ENCODE measurements at places on chromosomes 1 and 21.

DNA sequence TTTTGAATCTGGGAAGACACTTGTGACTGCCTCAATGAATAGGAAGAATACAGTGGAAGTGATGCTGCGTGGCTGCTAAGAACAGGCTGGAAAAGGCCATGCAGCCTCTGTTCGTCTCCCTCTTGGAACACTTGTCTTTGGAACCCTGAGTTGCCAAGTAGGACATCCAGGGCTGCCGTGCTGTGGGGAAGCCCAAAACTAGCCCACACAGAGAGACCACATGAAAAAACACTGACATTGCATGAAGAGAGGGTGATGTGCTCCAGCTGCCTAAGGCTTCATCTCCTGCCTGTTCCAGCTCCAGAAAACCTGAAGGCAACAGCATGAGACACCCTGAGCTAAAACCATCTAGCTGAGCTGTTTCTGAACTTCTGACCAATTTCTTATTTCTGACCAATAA, 61.1 kb upstream of the GNG4 start:
- DNase-seq, result no peak

DNA sequence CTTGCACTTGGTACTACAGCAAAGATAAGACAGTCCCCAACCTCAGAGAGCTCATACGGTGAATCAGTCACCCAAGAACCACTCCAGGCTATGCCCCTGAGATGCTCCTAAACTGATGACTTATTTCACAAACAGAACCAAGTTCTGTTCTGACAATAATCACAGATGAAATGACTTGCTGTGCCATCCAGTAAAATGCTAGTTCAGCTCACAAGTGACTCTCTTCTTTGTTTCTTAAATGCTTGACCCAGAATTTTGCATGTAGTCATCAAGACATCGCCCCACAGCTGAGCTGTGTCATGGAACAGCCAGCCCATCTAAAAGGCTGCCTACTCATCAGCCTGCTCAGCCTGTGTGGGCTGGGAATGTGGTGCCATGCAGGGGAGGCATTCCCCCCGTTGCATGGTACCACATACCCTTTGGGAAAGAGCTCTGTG, 6.1 kb upstream of the SLC19A2 start:
- DNase-seq, result no peak

- DNase-seq, result no peak
Observed at GRCh38 chr1:209029737-209030136, 553.8 kb upstream of the CAMK1G start.

DNA sequence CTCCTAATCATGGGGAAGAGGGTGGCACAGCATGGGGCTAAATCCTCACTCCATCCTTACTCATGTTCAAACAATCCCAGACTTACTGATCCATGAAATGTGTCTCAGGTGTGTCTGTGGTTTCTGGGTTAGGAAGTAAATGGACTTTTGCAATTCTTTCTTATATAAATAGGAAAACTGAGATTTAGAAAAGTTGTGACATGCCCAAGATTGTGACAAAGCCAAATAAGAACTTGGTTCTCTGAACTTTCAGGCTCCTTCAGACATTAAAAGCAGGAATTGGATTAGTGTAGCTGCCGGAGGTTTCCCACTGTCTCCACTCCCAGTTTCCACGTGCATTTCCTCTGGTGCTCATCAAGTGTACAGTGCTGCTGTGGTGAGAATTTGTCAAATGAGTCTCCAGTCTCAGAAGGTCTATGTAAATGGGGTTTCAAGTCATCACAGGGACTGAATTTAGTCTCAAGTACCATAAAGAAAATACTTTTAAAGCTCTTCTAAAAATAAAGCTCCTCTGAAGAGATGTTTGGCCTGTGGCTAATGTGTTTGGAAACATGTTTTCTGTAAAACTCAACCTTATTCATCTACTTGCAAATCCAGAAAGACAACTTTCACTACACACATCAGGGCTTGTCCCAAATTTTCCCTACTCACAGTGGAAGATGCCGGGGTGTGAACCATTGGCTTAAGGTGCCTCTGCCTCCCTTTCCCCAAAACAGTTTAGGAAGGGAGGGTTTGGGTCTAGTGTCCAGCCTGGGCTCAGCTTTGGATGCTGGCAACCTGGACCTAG, 115.2 kb downstream of the NGF start:
- DNase-seq, result no peak

DNA sequence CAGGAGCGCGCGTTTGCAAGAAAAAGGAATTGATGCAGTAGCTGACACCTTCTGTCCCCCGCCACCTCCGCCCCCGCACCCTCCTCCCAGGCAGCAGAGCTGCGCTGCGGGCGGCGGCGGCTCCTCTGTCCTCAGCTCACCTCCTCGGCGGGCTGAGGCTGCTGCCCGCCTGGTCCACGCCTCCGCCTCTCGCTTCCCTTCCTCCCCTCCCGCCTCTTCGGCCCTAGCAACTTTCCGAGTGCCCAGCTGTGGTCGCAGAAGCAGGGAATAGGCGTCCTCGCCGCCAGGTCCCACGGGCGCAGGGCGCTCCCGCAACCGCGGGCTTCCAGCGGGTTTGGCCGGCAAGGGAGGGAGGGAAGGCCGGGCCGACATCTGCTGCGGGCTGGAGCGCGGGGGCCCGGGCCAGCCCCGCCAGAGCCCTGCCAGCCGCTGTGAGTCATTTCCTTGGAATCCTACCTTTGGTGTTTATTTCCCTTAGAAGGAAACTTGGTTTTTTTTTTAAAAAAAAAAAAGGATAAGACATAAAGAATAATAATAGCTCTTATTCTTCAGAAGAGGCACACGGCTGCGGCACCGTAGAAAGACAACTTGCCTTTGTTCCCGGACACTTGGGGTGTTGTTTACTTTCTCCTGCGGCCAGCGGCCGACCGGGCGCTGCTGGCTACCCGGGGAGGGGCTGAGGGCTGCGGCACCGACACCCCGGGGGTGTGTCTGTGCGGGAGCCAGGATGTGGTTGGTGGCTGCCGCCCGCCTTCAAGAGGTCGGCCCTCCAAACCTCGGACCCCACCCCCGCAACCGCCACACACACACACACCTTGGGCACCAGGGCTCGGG, 1.1 kb downstream of the SERTAD4 start:
- DNase-seq, result no peak

- no peak for DNase-seq
Observed at GRCh38 chr1:114750780-114751179, 7.0 kb downstream of the CSDE1 start.

GRCh38 chr1:97918961-97919360, 1.9 kb downstream of the DPYD start:
- DNase-seq, result no peak

DNA sequence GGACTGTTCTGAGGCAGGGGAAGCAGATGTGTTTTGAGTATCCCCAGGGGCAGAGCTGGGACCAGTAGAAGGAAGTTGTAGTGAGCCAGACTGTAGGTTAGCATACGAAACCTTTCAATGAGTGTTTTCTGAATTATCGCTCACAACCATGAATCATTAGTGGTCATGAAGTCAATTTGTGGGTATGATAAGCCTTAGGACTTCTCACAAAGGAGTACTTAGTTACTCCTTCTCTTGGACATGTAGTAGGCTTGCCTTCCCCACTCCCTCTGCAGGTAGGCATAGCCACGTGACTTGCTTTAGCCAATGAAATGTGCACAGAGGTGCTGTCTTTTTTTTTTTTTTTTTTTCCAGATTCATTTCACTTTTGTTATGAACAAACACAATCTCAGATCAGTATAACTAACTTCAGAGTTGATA, 23.9 kb upstream of the FAAH start:
- DNase-seq, result no peak

DNA sequence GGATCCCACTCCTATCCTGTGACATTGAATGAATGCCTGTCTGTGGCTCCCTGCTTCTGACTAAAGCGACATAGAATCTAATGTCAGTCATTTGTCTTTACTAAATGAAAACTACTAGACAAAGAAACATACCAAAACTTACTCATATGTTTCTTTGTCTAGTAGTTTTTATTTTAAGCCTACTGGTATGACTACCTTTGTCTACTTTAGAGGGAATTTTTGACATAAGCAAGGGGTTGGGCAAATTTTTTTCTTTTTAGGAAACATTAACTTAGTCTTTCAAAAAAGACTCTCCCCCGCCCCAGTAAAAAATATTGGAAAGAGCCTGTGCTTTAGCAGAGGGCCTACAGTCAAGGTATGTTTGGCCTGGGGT, 4.9 kb downstream of the NEK7 start:
- DNase-seq, result no peak

DNA sequence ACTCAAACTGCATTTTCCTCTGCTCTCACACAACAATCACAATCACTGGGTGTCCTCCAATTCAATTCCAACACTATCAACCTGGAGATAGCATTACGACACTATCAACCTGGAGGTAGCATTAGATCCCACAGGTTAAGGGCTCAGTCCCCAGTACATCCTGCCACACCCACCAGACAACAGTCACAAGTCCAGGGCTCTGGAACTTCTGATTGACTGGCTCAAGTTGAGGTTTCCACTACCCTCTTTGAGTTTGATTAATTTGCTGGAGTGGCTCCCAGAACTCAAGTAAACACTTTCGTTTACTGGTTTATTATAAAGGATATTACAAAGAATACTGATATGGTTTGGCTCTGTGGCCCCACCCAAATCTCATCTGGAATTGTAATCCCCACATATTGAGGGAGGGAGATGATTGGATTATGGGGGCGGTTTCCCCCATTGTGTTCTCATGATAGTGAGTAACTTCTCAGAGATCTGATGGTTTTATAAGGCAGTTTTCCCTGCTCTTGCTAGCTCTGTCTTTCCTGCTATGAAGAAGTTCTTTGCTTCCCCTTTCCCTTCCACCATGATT, 49.6 kb upstream of the ARHGAP29 start:
- DNase-seq, result no peak

DNA sequence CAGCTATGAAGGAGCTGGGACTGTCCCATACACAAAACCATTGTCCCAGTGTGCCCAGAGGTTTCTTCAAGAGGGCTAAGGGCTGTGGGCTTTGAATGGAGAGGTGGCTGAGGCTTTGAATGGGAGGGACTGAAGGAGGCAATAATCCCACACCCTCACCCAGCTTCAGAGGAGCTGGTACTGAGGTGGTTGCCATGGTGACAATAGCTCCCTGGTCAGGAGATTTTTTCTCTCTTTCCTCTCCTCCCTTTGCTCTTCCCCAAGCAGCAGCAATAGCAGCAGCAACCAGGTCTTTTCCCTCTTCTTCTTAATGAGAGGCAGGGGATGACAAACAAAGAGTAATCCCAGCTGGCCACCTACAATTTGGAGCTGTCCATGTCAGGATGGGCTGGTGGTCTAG, 1.6 kb downstream of the HPCAL4 start:
- no peak for DNase-seq

DNA sequence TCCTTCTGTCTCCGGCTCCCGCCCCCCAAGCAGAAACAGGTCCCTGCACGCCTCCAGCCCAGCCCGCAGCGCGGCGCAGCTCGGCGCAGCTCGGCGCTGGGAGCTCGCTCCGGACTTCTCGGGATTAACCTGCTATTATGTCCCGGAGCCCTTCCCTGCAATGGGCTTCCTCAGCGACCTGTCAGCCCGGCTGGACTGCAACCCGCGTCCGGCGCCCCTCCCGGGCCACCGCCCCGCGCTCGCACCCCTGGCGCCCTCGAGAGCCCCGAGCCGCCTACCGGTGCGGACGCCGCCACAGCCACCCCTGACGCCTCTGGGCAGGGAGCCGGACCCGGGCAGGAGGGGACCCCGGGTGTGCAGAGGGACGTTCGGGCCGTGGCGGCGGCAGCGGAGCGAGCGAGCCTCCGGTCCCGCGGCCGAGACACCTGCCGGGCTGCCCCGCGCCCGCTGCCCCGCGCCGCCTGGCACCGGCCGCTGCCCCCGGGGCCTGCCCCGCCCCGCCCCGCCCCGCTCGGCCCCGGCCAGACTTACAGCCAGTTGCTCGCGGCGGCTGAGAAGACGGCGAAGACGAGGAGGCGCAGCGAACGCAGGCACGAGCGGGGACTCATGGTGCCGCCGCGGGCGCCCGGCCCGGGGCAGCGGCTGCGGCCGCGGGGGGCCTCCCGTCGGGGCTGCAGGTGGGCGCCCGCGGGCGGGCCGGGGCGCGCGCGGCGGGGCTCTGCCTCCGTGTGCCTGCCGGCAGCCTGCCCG, 407 bp downstream of the WNT4 start:
- no peak for DNase-seq

DNA sequence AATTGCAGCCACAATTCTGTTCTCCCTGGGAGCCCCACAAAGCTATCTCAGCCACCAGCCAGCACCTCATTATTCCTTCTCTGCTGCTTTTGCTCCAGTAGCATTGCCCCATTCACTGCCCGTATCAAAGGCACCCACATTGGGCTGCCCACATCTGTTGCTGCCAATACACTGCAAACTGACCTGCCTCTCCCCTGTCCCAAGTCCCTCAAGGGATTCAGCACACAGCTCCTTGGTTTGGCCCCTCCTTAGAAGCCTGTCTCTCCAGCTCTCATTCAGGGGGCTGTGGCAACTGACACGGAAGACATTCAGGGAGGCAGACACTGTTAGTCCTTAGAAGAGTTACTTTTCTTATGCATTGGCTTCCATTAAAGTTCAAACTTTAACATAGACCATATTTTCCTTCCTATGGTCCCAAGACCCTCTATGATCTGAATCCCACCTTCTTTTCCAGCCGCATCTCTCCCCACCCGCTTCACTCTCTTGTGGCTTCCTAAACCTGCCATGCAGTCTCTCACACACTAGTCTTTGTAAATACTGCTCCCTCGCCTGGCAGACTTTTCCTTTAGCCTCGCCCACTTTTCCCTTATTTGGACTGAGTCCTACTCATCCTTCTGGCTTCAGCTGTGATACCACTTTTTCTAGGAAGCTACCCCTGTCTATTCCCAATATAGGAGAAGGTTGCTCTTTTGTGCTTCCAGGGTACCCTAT, 19.3 kb upstream of the KLHDC8A start:
- no peak for DNase-seq

GRCh38 chr1:248841702-248842395, 3.8 kb downstream of the ZNF672 start:
- DNase-seq, result no peak

- no peak for DNase-seq
Observed at GRCh38 chr1:42613803-42614131, 44.5 kb upstream of the PPIH start.

DNA sequence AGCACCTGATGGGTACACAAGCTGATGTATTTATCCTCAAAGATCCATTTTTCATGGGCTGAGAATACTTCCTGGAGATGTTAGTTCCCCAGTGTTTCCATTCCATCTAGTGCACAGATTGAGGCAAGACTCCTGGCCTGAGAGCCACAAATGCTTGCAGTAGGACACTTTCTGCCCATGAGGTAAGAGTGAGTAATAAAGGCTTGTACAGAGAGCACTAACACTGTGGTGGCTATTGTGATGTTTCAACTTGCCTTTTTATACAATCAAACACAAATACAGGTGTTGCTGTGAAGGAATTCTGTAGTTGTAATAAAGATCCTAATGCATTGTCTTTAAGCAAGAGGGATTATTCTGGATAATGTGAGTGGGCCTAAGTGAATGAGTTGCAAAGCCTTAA, 186.1 kb upstream of the ADAMTS5 start:
- no peak for DNase-seq

- DNase-seq, result no peak
Observed at GRCh38 chr1:68984289-68984688, 487.4 kb upstream of the DEPDC1 start.

- DNase-seq, result no peak
Observed at GRCh38 chr1:204545202-204545601, 29.0 kb downstream of the MDM4 start.

DNA sequence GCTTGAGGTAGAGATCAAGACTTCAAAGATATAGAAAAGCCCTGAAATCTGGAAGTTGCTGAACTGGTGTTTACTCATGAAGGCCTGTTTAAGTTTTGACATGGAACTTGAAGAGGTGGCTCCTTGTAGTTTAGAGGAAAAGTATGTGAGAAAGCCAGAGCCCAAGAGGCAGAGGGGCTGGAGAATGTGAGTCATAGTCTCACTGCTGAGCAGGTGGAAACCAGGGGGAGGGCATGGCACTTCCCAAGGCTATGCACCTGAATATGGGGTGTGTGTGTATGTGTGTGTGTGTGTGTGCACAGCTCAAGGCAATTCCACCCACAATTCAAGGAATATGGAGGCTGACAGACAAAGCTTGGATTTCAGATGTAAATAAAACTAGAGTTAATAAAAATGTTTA, 46.8 kb upstream of the C1orf198 start:
- no peak for DNase-seq

Measured in KG1 (cell line).